CD4-positive, alpha-beta T cell (primary cell): ENCODE measurements at places on chromosomes 6 and 20. TPM values are rescaled to one million over a fixed set of nuclear protein-coding genes. Genes with fewer than 3 reads are reported as not detected.

DNA sequence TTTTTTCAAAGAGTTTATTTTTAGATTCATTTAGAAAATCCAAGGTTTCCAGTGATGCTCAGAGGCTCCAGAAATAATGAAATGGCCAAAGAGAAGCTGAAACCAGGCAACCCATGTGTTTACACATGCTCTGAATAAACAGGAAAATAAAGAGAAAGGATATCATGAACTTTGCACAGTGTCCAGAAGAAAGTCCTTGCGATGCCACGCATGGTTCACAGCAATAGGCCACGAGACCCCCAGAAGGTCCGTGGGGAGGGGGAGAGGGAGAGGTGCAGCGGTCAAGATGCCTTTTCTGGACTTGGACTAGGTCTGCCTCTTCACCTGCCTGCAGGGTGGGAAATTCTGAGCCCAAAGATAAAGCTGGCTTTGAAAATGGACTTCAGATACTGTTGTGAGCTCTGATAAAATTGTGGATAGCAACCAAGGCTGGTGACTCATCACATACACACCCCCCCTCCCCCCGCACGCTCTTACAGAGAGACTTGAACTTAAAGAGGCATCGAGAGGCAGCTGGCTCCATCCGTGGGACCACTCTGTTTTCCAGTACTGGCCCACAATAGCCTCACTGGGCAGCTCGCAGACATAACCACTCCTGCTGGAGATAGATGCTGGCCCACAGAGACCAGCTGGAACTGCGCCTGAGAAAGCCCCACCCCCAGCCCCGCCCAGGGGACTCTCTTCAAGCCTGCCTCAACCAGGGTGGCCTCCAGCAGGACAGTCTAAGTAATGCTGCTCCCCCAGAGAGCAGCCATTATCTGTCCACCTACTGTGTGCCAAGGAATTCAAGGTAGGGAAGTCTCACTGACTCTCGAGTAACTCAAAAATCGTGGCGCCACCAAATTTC lies 21.2 kb upstream of the NFATC2 start:
- H3K4me1 ChIP-seq: peaks cover 29% of the 10 kb centered on the region
- no peak overlapping the region for H3K27ac ChIP-seq
- no peaks in the 10 kb centered on the region for H3K36me3 ChIP-seq

DNA sequence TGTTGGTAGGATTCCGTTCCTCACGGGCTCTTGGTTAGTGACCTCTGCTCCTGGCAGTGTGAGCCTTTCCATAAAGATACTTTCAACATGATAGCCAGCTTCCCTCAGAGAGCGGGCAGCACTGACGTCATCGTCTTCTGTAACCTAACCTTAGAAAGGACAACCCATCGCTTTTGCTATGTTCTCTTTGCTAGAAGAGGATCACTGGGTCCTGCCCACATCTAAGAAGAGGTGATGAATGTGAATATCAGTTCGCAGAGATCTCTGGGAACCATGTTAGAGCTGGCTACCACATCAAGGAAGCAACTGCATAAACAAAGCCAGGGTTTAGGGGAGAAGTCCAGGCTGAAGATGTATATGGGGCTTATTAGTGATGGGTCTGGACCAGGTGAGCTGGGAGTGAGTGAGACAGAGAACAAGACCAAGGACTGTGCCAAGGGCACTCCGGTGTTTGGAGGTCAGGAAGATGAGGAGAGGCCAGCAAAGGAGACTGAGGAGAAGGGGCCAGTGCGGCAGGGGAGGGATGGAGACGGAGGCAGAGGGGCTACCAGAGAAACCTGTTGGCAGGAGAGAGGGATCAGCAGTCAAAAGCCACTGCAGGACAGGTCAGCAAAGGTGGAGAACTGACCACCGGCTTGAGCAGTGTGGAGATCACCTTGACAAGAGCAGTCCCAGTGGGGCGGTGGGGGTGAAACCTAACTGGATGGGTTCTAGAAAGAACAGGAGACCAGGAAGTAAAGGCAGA lies 39.7 kb downstream of the PIM1 start:
- DNase-seq: peak; percentile 48
- H3K4me3 ChIP-seq: no peak overlapping the region
- no peaks in the 10 kb centered on the region for H3K27me3 ChIP-seq

- H3K36me3 ChIP-seq: no peaks in the 10 kb centered on the region
- no peak for DNase-seq
- no peak overlapping the region for H3K27ac ChIP-seq
- no peak overlapping the region for H3K4me3 ChIP-seq
Observed at GRCh38 chr6:110951986-110952794, 6.3 kb upstream of the GTF3C6 start.

DNA sequence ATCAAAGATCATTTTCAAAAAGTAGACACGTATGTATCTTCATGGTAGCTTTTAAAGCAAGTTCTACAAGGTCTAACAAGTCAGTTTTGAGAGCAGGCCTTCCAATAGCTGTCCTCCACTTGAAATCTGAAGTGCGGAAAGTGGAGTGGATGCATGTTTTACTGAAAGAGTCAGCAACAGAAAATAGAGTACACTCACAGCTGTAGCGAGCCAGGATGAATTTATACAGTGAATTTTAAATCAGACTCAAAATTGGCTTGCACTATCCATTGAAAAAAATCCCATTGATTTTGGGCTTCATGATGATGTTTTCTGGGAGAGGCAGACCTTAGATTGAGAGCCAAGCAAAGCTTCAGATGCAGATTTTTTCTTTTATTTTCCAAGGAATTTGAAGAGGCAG lies 80.6 kb downstream of the GJA10 start:
- H3K4me3 ChIP-seq: no peak overlapping the region
- H3K4me1 ChIP-seq: peaks cover 5% of the 10 kb centered on the region
- peaks cover 3% of the 10 kb centered on the region for H3K36me3 ChIP-seq
- H3K27me3 ChIP-seq: no peaks in the 10 kb centered on the region
- H3K27ac ChIP-seq: no peak overlapping the region

DNA sequence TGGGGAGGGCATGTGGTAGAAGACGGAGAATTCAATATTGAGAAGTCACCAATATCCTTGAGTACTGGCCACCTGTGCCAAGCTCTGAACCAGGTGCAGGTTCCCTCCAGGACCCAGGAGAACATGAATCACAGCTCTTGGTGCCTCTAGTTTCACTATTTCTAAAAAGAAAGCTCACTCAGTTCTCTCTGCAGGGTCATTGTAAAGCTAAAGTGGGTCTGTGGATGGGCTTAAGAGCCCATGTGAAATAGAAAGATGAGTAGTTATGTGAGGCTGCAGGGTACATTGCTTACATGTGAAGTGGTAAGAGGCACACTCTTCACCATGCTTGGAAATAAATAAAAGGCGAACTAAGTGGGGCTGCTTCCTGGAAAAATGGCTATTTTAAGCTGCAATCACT lies 43.6 kb downstream of the ZNF831 start:
- H3K4me1 ChIP-seq: peaks cover 27% of the 10 kb centered on the region
- H3K27me3 ChIP-seq: no peaks in the 10 kb centered on the region
- no peak overlapping the region for H3K27ac ChIP-seq
- DNase-seq: no peak

DNA sequence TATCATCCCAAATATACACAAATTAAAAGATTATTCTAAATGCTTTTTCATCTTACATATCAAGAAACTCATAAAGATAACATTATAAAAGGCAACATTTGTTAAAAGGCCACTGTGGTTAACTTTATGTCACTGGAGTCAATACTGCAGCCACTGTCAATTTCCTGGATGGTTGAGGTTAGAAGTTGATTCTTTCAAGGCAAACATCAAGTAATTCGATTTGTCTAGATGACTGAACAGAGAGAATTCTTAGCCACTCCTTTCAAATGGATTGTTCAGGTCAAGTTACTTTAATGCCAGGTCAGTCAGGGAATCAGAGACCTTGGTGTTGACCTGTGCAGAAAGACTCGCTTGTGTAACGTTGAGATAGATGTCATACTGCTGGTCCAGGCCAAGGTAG lies 44.4 kb upstream of the SIM1 start:
- peaks cover 24% of the 10 kb centered on the region for H3K36me3 ChIP-seq
- H3K4me1 ChIP-seq: no peaks in the 10 kb centered on the region
- H3K4me3 ChIP-seq: no peak overlapping the region
- H3K27me3 ChIP-seq: no peaks in the 10 kb centered on the region
- no peak for DNase-seq

- DNase-seq: no peak
- H3K36me3 ChIP-seq: peaks cover 34% of the 10 kb centered on the region
- H3K27me3 ChIP-seq: no peaks in the 10 kb centered on the region
- no peak overlapping the region for H3K4me3 ChIP-seq
Observed at GRCh38 chr6:158044525-158044888, 62.8 kb downstream of the SYNJ2 start.

DNA sequence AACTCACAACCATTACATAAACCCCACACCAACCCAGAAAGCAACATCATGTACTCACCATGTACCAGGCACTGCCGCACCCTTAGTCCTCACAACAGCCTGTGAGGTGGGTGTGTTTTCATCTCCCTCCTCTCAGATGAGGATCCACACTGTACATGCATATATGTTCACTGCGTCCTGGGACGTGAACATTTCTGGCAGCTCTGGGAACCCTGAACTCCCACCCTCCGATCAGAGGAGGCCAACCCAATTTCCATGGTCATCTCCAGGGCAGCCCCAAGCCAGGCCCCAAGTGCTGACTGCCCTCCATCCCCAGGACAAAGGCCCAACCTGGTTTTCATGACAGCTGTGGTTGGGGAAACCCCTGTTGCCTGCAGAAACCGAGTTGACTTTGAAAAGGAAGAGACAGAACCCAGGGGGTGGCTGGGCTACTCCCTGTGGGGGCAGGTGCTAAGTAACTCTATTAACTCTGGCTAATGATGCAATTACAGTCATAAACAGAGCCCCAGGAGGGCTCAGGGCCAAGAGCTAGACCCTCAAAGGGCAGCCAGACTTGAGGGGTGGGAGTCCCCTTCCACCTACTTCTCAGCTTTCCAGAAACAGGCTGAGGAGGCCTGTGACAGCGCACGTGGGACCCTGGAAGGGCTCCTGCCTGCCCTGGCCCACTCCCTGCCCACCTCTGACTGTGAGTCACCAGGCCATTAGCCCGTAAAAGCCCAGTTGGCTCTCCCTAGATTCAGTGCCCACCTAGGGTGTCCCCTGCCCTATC lies 2.6 kb downstream of the TFEB start:
- no peaks in the 10 kb centered on the region for H3K36me3 ChIP-seq
- H3K27ac ChIP-seq: peak overlapping the region; percentile 61
- peak; percentile 31 for DNase-seq
- no peaks in the 10 kb centered on the region for H3K27me3 ChIP-seq

Gene COL11A2
- total RNA-seq: 2.8 TPM

Gene HSPA12B
- total RNA-seq: not detected

Gene BANF2
- not detected for total RNA-seq

Gene SLC26A8
- not detected for total RNA-seq

Gene SLC35D3
- total RNA-seq: not detected
